ENCODE measurements at places on chromosomes 1 and 21.

DNA sequence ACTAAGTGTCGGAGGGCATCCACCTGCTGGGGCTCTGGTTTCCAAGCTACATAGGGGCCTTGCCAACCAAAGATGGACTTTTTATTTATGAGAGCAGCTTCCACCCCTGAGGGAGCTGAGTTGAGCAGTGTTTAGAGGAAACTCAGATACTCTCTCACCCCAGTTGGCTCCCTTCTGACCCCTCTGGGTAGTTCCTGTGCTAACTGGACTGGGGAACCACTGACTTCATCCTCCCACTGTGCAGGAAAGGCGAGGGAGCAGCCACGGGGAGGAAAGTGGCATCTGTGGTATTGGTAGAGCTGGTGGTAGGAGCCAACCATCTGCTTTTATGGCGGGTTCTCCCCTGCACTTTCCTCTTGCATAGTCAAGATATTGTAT lies 70.4 kb downstream of the MPZL1 start:
- DNase-seq, result no peak

GRCh38 chr1:18001725-18002124 lies 105.9 kb upstream of the IGSF21 start:
- DNase-seq, result no peak

GRCh38 chr1:89546082-89546889 lies 21.7 kb downstream of the LRRC8B start:
- no peak for DNase-seq

- DNase-seq, result peak; percentile 34
Measured at GRCh38 chr1:224300346-224300745, 29.6 kb downstream of the NVL start.

DNA sequence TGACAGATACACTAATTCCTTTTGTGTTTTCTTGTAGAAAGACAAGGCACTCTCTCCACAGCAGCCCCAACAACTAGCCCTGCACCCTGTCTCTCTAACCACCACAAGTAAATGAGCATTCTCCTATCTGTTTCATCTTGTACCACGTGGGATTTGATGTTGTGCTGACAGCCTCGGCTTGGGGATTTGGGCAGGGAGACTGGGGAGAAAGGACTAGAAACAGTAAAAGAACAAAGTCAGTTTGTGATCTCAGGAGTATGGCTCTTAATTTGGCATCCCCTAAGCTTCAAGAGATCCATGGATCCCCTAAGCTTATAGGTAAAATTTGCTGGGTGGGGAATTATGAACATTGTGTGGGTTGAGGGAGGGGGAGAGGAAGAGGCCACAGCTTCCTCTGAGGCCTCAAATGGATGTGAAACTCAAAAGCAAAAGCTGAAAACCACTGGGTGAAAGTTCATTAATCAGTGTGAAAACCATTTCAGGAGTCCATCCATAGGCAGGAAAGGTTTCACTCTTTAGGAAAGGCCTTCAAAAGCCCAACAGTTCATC lies 3.1 kb downstream of the C1orf162 start:
- no peak for DNase-seq

DNA sequence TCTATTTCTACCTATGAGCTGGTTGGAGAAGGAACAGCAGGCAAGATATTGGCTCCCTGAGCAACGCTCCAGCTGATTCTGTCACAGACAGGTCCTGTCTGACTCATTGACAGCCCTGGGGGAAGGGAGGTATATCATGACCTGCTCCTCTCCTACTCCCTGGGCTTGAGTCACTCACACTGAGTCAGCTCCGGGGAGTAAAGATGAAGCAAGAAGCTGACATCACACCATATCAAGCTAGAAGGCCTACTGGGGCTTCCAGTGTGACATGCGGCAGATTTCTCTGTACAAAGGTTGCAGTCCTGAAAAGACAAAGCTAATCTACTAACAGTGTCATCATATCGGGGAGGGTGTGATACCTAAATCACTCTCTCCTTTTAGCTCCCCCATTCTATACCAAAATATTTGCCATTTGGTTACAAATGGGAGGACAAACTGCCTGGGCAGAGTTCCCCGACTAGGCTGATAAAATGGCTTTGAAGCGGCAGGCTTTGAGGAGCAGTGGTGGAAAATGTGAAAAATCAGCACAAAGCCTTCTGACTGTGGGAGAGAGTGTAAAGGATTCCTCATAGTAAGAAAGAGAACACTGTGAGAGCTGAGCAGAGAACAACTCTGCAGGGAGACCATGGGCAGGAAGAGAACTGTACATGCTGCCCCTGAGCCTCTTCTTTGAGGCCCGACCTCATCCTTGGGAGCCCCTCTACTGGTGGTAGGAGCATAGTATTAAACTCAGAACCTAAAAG lies 15.5 kb downstream of the PI4KB start:
- peak; percentile 99 for DNase-seq

GRCh38 chr1:111323231-111323630 lies 32.6 kb downstream of the CHIA start:
- no peak for DNase-seq

DNA sequence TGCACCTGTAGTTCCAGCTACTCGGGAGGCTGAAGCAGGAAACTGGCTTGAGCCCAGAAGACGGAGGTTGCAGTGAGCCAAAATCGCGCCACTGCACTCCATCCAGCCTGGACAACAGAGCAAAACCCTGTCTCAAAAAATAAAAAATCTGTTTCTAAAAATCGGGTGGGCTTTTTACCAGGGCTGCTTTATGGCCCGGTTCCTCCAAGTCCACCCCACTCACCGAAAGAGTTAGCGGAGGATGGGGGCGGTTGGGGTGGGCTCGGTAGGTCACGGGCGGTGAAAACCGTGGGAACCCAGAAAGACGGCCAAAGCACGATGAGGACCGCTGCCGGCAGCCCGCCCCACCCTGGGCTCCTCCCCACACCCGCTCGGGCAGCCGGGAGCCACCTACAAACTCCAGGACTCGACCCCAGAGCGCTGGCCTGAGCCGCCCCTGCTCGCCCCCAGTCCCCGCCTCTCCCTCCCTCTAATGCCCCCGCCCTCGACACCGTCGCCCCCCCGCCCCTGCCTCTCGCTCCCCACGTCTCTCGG lies 846 bp upstream of the PER3 start:
- DNase-seq, result peak; percentile 44

DNA sequence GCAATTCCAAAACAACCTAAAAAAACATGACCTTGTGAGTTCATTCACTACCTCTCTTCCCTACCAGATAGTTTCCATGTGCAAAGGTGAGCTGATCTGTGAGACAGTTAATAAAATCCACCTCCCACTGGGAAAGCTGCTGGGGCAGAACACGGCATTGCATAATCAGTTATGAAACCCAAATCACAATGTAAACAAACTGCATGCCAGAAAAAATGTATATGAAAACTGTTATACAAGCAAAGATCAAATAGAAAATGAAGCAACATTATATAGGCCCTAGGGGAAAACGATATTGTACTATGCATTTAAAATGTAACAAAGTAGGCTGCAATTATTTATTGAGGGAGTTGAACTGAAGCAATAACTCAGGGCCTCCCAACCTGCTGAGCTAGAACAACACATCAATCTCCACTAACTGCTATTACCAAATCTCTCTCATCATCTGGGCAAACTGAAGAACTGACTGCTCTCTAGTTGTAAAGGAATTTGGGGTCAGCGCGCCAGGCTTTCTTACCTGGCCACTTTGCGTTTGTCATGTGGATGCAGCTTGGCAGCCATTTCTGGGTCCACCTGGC lies 31.0 kb downstream of the TRIT1 start:
- DNase-seq, result no peak

DNA sequence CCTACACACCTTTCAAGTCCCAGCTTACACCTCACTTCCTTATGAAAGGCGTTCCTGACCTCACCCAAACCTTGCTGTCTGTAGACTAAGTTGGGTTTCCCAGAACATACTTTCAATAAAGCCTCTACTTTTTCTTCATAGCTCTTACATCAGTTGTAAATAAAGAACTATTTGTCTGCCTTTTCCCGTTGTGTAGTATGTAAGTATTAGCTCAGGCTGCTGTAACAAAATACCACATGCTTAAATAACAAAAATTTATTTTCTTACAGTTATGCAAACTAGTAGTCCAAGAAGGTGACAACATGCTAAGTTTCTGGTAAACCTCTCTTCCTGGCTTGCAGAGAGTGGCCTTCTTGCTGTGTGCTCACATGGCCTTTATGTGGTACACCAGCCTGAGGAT lies 86.7 kb downstream of the MAST2 start:
- no peak for DNase-seq

- DNase-seq, result no peak
Measured at GRCh38 chr1:111967067-111967690, 22.3 kb downstream of the KCND3 start.

- DNase-seq, result no peak
Measured at GRCh38 chr1:47942240-47942629, 55.0 kb downstream of the TRABD2B start.

DNA sequence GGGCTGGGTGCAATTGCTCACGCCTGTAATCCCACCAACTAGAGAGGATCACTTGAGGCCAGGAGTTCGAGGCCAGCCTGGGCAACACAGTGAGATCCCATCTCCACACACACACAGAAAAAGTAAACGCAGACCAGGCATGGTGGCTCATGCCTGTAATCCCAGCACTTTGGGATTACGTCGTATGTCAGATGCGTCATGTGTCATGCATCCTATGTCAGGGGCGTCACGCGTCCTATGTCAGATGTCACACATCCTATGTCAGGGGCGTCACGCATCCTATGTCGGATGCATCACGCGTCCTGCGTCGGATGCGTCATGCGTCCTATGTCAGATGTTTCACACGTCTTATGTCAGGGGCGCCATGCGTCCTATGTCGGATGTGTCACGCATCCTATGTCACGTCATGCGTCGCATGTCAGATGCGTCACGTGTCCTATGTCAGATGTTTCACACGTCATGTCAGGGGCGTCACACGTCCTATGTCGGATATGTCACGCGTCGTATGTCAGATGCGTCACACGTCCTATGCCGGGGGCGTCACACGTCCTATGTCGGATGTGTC lies 1.5 kb downstream of the MRAP start:
- no peak for DNase-seq

DNA sequence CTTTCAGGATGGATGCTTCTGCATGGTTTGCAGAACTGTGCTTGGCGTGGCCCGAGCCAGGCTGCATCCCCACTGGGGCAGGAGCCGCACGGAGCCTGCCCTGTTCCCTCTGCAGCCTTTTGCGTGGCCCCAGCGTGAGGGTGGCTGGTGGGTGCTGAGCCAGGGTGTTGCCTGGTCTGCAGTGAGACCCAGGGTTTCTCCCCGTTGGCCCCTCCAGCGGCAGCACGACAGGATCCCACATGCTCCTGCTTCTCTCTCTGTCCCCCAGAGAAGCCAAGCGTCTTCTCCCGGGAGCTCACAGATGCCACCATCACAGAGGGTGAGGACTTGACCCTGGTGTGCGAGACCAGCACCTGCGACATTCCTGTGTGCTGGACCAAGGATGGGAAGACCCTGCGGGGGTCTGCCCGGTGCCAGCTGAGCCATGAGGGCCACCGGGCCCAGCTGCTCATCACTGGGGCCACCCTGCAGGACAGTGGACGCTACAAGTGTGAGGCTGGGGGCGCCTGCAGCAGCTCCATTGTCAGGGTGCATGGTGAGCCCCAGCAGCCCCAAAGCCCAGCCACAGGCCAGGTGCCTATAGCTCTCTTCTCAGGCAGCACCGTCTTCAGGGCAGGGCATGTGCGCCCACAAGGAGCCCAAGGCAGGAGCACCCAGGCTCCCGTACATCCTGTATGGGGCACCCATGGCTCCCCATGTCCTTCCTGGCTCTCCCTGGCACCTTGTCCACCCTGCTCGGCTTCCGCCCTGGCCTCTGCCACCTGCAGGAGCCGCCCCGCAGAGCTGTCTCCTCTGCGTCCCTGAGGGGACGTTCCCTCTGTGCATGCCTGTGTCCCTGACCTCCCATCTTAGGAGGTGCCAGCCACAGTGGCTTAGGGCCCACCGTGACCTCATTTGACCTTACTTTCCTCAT lies 78.9 kb downstream of the OBSCN start:
- no peak for DNase-seq

- no peak for DNase-seq
Measured at GRCh38 chr1:19067912-19068638, 111.6 kb upstream of the IFFO2 start.

DNA sequence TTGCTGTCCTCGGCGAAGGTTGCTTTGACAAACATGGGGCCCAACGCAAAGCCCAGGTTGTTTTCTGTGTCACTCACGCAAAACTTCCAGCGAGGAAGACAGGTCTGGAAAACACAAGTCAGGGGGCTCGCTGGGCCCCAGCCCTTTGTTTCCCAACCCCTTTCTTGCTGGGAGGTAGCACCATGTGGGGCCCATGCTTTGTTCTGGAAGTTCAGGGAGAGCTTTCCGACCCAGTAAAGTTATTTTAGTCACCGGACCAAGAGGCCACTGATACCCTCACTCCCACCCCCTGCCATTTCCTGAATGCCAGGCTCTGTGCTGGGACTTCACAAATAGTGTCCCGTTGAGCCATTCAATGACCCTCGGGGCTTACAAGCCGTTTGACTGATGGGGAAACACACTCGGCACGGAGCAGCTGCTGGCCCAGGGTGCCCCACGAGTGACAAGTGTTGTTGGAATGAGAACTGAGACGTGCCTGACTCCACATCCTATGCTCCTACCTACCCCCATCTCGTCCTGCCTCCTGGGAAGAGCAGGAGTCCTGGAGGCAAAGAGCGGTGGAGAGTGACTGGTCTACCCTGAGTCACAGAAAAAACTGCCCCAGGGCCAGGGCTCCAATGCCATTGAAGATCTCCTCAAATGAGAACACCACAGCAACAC lies 52.0 kb downstream of the ECE1 start:
- no peak for DNase-seq

GRCh38 chr1:36339215-36339614 lies 15.8 kb upstream of the EVA1B start:
- no peak for DNase-seq

GRCh38 chr1:248406721-248407692 lies 4.2 kb downstream of the OR2T1 start:
- no peak for DNase-seq

GRCh38 chr1:205373022-205373797 lies 16.5 kb upstream of the KLHDC8A start:
- no peak for DNase-seq

GRCh38 chr1:10635085-10635896 lies 160.5 kb downstream of the PEX14 start:
- DNase-seq, result peak; percentile 4

DNA sequence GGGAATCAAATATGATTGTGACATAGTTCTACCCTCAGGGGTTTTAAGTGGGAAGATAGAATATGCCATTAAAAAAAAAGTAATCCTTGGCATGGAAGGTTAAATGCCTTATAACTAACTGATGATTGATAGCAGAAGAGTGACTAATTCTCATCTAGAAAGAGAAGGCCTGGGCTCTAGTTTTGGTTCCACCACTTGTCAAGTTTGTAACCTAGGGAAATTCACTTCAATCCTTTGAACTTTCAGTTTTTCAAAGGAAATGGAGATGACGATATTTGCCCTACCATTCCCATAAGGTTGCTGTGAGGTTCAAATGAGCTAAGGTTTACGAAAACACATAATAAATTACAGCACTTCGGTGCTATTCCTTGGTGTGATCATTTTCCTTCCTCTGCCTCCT lies 88.5 kb downstream of the GPR88 start:
- DNase-seq, result no peak

GRCh38 chr1:153399401-153400055 lies 8.7 kb upstream of the S100A8 start:
- no peak for DNase-seq

Measured in stromal cell of bone marrow (primary cell).